ENCODE measurements at places on chromosomes 3 and 15.

- no peak for DNase-seq
- H3K36me3 ChIP-seq: peaks cover 15% of the 10 kb centered on the region
- no peaks in the 10 kb centered on the region for H3K27me3 ChIP-seq
- H3K4me1 ChIP-seq: no peaks in the 10 kb centered on the region
These were observed 30.7 kb upstream of the WDR49 start for GRCh38 chr3:167684388-167684993.

DNA sequence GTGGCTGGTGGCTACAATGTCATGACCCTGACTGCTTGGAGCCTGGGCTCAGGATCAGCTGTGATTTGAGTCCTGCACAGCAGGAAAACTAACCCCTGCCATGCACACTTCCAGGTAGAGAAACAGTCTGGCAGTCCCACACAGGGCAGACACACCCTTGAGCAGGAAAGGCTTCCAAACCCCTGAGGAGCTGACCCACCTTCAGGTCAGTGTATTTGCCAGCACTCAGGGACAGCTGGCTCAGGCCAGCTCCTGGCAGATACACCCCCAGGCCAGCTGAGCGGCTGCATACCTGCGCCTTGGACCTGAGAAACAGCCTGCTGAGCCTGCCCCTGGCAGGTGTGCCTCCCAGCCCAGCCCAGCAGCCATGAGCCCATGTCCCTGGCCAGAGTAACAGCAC is 22.2 kb upstream of the CDAN1 start:
- H3K36me3 ChIP-seq: peaks cover 29% of the 10 kb centered on the region
- no peak for DNase-seq
- H3K27ac ChIP-seq: no peak overlapping the region
- no peaks in the 10 kb centered on the region for H3K27me3 ChIP-seq

- H3K4me3 ChIP-seq: no peak overlapping the region
- H3K36me3 ChIP-seq: peaks cover 9% of the 10 kb centered on the region
- peaks cover 10% of the 10 kb centered on the region for H3K4me1 ChIP-seq
These were observed 318.0 kb upstream of the CTDSPL start for GRCh38 chr3:37543666-37544065.

- H3K27ac ChIP-seq: no peak overlapping the region
- no peaks in the 10 kb centered on the region for H3K36me3 ChIP-seq
- H3K4me3 ChIP-seq: no peak overlapping the region
- no peaks in the 10 kb centered on the region for H3K4me1 ChIP-seq
- peaks cover 2% of the 10 kb centered on the region for H3K27me3 ChIP-seq
These were observed 23.2 kb downstream of the ERICH6 start for GRCh38 chr3:150680562-150680961.

- H3K4me1 ChIP-seq: peaks cover 15% of the 10 kb centered on the region
- no peaks in the 10 kb centered on the region for H3K36me3 ChIP-seq
- no peak for DNase-seq
- no peak overlapping the region for H3K27ac ChIP-seq
- peaks cover 27% of the 10 kb centered on the region for H3K27me3 ChIP-seq
These were observed 117.6 kb downstream of the CHDH start for GRCh38 chr3:53728606-53729005.

- peak overlapping the region; percentile 58 for H3K27ac ChIP-seq
- no peak overlapping the region for H3K4me3 ChIP-seq
These were observed 235.3 kb upstream of the GOLIM4 start for GRCh38 chr3:168330983-168331382.

DNA sequence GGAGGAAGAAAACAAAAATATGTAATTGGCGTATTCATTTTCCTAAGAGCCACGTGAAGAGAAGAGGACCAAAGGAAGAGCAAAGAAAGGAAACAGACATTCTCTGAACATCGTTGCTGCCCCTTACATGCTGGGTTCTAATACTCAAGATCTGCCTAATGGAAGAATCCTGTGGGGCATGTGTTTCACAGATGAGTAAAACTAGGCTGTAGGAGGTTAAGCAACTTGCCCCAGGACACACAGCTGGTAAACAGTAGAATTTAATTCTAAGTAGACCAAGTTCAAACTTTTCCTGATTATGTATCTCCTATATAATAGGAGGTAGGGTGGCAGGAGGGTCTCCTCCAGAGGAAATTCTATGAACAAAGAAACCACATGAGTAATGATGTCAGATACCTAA is 106.1 kb upstream of the TNFAIP8L3 start:
- peaks cover 48% of the 10 kb centered on the region for H3K27me3 ChIP-seq
- H3K4me3 ChIP-seq: no peak overlapping the region
- no peaks in the 10 kb centered on the region for H3K36me3 ChIP-seq
- no peak for DNase-seq
- no peaks in the 10 kb centered on the region for H3K4me1 ChIP-seq
- no peak overlapping the region for H3K27ac ChIP-seq

- H3K27ac ChIP-seq: no peak overlapping the region
- no peaks in the 10 kb centered on the region for H3K27me3 ChIP-seq
- H3K36me3 ChIP-seq: no peaks in the 10 kb centered on the region
- no peak overlapping the region for H3K4me3 ChIP-seq
These were observed 33.3 kb upstream of the VPS8 start for GRCh38 chr3:184778426-184779332.

DNA sequence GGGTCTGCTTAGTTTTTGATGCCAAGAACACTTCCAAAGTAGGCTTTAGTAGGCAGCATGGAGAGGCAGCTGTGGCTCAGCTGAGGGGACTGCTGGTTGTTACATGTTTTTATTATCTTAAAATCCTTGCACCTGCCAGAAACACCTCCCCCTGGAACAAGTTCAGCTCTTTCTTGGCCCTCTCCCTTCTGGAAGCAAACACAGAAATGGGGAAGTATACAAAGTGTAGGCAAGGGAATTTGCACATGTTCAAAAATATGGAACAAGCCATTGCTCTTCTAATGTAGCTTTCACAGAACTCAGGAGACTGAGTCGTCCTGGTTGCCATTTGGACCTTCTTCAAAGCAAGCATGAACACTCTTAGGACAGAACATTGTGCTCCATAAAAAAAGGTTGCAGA is 169.1 kb upstream of the SEMA6D start:
- peaks cover 7% of the 10 kb centered on the region for H3K4me1 ChIP-seq
- no peaks in the 10 kb centered on the region for H3K36me3 ChIP-seq
- no peak overlapping the region for H3K27ac ChIP-seq
- DNase-seq: no peak
- no peaks in the 10 kb centered on the region for H3K27me3 ChIP-seq

DNA sequence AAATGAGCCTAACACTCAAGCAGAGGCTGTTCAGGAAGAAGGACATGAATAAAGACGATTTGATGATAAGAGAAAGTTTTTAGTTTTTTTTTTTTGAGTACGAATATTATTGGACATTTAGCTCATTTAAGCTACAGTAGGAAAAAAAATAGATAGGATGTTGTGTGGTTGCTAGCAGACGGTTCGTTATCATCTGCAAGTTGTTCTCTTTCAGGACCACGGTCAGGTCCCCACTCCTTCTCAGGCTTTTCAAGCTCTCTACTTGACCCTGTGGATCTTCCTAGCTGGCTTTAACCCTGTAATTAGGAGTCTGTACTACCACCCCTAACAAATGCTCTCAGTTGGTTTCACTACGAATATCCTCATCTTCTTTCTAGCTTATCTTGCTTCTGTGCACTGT is 1.1 kb downstream of the KCNH8 start:
- peak; percentile 31 for DNase-seq
- no peak overlapping the region for H3K4me3 ChIP-seq
- no peak overlapping the region for H3K27ac ChIP-seq
- peaks cover 13% of the 10 kb centered on the region for H3K4me1 ChIP-seq

GRCh38 chr3:171876680-171877147 is 33.6 kb downstream of the TMEM212 start:
- peak overlapping the region; percentile 98 for H3K27ac ChIP-seq
- no peak overlapping the region for H3K4me3 ChIP-seq
- no peaks in the 10 kb centered on the region for H3K27me3 ChIP-seq

- no peak overlapping the region for H3K27ac ChIP-seq
- H3K4me1 ChIP-seq: no peaks in the 10 kb centered on the region
- H3K4me3 ChIP-seq: no peak overlapping the region
- peaks cover 44% of the 10 kb centered on the region for H3K27me3 ChIP-seq
- no peaks in the 10 kb centered on the region for H3K36me3 ChIP-seq
- DNase-seq: no peak
These were observed 127.9 kb upstream of the FEZF2 start for GRCh38 chr3:62501289-62501668.

- H3K36me3 ChIP-seq: peaks cover 3% of the 10 kb centered on the region
- no peak overlapping the region for H3K4me3 ChIP-seq
- no peaks in the 10 kb centered on the region for H3K27me3 ChIP-seq
- H3K27ac ChIP-seq: peak overlapping the region; percentile 2
These were observed 3.4 kb upstream of the LRRIQ4 start for GRCh38 chr3:169809230-169809795.

- H3K4me3 ChIP-seq: no peak overlapping the region
- no peaks in the 10 kb centered on the region for H3K4me1 ChIP-seq
- DNase-seq: no peak
- peaks cover 52% of the 10 kb centered on the region for H3K27me3 ChIP-seq
- H3K27ac ChIP-seq: no peak overlapping the region
These were observed 69.9 kb downstream of the LYZL4 start for GRCh38 chr3:42340466-42340865.

GRCh38 chr15:57406062-57406772 is 29.9 kb downstream of the CGNL1 start:
- H3K36me3 ChIP-seq: peaks cover 7% of the 10 kb centered on the region
- peaks cover 53% of the 10 kb centered on the region for H3K4me1 ChIP-seq
- no peak for DNase-seq
- H3K4me3 ChIP-seq: no peak overlapping the region

GRCh38 chr3:117105686-117106085 is 396.1 kb downstream of the TUSC7 start:
- no peak overlapping the region for H3K4me3 ChIP-seq
- no peak overlapping the region for H3K27ac ChIP-seq
- peaks cover 2% of the 10 kb centered on the region for H3K36me3 ChIP-seq
- H3K27me3 ChIP-seq: no peaks in the 10 kb centered on the region

GRCh38 chr15:48924528-48925393 is 39.0 kb downstream of the SHC4 start:
- no peak overlapping the region for H3K27ac ChIP-seq
- no peak overlapping the region for H3K4me3 ChIP-seq
- peaks cover 19% of the 10 kb centered on the region for H3K27me3 ChIP-seq
- no peaks in the 10 kb centered on the region for H3K4me1 ChIP-seq

DNA sequence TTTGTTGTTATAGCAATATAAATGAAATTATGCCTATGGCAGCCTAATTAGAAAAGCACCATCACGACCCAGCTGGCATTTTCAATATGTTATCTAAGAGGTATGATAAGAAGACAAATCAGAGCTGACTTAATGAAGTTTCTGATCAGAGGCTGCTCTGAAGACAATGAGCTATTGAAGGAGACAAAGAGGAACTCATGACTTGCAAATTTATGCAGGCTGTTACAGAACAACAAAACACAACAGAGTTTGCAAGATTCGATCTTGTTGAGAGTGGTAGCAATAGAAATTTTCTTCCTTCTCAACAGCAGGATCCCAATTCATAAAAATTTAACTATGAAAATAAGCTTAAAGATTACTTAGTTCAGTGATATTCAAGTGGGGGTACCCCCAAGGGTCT is 7.7 kb downstream of the CCDC54 start:
- DNase-seq: no peak
- no peaks in the 10 kb centered on the region for H3K36me3 ChIP-seq
- H3K27me3 ChIP-seq: no peaks in the 10 kb centered on the region
- H3K27ac ChIP-seq: no peak overlapping the region

DNA sequence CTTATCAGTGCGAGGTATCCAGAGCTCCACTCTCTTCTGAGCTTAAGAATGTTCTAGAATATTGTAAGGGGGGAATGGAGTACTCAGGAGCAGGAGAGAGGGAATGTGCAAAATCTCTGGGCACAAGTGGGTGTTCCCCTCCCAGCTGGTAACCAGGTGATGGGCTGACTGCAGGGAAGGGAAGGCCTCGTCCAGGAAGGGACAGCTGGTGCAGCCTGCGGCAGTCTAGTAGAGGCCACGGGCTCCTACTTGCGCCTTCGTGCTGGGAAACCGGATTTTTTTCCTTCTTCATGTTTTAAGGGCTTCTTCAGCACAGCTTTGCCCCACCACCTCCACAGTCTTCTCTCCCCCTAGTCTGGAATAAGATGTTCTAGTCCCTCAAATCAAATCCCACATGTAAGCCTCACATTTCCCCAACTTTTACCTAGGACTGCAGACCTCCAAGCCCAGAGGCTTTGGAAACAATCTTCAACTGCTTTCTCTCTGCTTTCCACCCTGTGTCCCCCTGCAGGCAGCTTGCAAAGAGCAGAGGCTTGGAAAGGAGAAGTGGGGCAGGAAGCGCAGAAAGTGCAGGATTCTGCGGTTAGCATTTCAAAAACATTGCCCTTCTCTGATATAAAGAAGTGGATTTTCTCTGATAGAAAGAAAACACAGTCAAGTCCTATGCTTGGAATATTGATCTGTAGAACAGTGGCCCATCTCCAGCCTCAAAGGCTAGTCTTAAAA is 11.9 kb upstream of the CGNL1 start:
- no peak overlapping the region for H3K4me3 ChIP-seq
- no peaks in the 10 kb centered on the region for H3K36me3 ChIP-seq
- no peaks in the 10 kb centered on the region for H3K27me3 ChIP-seq
- H3K4me1 ChIP-seq: peaks cover 19% of the 10 kb centered on the region
- H3K27ac ChIP-seq: peak overlapping the region; percentile 67

- no peak overlapping the region for H3K27ac ChIP-seq
- DNase-seq: no peak
- H3K4me1 ChIP-seq: peaks cover 1% of the 10 kb centered on the region
- H3K36me3 ChIP-seq: no peaks in the 10 kb centered on the region
- no peak overlapping the region for H3K4me3 ChIP-seq
These were observed 176.3 kb downstream of the SLCO3A1 start for GRCh38 chr15:92029767-92030166.

DNA sequence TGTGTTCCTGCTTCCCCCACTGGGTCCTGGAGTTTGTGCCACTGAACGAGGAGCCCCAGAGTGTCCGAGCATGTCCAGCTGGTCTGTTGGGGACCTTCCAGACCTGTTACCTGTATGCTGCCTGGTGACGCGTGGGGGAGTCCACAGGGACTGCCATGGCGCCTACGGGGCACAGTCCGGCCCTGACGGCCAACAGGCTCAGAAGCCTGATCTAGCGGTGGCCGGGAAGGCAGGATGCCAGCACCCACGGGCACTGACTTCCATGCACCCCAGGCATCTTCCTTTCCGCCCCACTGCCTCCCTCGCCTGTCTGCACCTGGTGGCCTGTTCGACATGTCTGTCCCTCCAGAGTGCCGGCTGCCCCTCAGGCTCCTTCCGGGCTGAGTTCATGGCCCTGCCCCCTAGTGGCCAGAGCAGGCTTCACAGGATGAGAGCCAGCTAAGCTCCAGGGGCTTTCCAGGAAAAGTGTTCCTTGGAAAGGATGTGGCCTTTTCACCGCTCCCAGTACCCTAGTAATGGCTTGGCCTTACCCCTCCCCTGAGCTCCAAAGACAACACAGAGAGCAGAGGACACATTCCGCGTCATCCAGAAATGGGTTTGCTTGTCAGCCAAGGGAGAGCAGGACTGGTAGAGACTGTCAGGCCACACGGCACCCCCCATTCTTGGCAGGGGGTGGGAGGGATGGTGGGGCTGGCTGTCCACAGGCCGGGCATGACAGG is 35.7 kb downstream of the NGRN start:
- no peaks in the 10 kb centered on the region for H3K36me3 ChIP-seq
- H3K27ac ChIP-seq: no peak overlapping the region

DNA sequence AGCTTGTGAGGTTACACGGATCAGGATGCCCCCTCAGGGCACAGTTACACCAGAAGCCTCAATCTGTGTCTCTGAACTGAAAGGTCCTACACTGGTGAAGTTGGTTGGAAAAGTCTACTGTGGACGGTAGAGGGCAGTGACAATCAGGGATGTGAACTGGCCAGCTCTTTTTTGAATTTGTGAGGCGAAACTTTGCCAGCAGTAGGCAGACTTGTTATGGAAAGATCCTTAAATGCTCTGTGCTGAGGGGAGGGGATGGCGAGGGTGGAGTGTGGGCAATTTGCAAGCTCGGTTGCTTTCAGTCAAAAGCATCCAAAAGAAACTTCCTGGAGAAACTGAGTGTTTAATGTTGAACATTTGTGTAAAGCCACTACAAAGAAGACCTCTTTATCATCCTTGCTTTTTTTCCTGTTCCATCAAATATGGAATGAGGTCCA is 127.4 kb upstream of the ABHD17C start:
- H3K27ac ChIP-seq: no peak overlapping the region
- H3K36me3 ChIP-seq: peaks cover 20% of the 10 kb centered on the region
- no peaks in the 10 kb centered on the region for H3K4me1 ChIP-seq
- no peak overlapping the region for H3K4me3 ChIP-seq

Measured in mesothelial cell of epicardium (in vitro differentiated cells).